Effector CD4-positive, alpha-beta T cell (primary cell): ENCODE measurements at places on chromosomes 7 and 10.

DNA sequence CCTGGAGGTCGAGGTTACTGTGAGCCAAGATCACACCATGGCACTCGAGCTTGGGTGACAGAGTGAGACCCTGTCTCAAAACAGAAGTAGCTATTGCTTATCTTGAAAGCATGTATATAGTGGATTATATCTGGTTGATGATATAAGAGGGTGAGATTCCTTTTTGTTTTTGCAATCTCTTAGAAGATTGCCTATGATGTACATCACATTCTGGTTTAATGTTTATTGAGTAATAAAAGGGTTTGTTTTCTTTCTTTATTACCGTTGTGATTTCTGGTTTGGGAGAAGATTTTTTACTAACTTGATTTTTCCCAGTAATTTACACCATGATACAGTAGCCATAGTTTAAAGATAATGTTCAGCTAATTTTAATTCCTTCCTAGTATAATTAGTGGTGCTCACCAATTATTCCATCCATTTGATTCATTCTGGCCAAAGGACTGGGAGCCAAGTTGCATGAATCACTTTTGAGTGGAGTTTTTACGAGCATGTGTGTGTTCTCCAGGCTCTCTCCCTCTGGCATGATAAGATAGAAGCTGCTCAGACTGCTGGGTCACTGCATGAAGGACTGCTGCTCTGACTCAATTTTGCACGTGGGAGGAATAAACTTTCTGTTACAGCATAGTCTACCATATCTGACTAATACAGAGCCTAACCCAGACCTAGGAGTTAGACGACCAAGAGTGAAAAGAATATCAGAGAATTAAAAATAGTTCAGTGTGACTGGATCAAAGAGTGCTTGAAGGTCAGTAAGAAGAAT lies 13.5 kb upstream of the TSPAN13 start:
- DNase-seq, result no peak

- DNase-seq, result no peak
Observed at GRCh38 chr7:76338298-76339084, 20.3 kb downstream of the YWHAG start.

GRCh38 chr7:43790834-43791233 lies 32.4 kb downstream of the BLVRA start:
- no peak for DNase-seq

DNA sequence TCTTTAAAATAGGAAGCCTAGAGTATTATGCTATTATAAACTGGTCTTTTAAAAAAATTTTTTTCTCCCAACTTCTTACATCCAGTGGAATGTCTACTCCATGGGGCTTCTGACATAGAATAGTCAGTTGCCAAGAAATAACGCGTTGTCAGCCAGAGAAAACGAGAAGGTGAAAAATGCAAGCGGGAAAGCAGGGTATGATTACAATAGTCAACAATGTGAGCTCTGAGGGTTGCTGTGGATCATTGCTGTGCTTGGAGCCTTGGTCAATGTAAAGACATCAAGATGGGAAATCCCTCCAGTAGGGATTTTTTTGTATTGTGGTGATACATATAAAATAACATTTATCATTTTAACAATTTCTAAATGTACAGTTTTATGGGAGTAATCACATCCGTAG lies 27.6 kb upstream of the PLPP4 start:
- no peak for DNase-seq

GRCh38 chr10:32854435-32854834 lies 103.6 kb downstream of the ITGB1 start:
- no peak for DNase-seq
